Activated CD8-positive, alpha-beta memory T cell treated with anti-CD3 and anti-CD28 coated beads for 24 hours (primary cell): ENCODE measurements at places on chromosomes 12 and 14.

GRCh38 chr12:26918321-26919215, 19.2 kb downstream of the INTS13 start:
- DNase-seq: no peak

DNA sequence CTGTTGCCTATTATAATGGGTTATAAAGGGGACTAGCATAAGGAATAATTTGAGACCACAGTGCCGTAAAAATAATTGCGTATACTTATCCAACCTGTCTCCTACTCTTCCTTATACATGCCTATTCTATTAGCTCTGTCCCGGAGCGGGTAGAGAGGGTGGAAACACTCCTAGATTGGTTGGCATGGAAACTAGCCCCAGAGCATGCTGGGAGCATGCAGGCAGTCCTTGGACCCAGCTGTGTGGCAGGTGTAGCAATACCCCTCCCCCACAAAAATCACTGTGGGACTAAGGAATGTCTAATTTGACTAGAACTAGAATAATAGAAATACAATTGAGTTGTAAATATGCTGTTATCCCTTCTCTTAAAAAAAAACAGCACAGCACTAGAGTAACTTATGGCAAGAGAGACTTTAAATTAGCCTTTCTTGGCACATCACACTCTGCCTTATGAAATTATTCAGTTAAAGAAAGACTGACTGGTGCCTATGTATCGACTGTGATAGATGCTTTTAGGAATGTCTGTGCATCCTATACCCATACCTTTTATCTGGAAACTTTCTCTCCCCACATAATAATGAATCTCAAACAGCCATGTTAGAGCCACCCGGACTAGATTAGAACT, 244.0 kb upstream of the DAAM1 start:
- DNase-seq: no peak

- DNase-seq: no peak
These were observed 34.0 kb downstream of the KITLG start for GRCh38 chr12:88546226-88546625.

DNA sequence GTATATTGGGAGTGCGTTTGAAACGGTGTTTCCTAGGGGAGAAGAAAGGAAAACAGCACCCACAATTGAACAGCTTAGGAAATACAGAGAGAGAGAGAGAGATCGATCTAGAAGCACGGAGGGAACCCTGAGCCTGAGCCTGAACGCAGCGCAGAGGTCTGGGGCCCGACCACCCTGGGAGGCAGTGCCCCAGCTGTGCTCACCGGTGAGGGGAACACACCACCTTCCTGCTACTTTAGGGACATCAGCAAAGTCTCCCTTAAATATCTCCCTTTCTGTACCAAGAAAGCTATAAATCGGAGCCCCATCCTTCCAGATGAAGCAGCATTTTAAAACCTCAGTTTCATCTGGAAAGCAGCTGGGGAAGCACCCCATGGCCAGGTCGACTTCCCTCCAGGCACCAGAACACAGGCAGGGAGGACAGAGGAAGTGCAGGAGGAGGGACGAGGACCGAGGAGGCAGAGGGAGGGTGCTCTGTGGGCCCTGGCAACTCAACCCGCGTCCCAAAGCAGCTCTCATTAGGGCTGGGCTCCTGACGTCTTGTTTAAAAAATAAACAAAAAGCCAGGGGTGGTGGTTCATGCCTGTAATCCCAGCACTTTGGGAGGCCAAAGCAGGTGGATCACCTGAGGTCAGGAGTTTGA, 12.2 kb downstream of the RIMBP2 start:
- DNase-seq: no peak

DNA sequence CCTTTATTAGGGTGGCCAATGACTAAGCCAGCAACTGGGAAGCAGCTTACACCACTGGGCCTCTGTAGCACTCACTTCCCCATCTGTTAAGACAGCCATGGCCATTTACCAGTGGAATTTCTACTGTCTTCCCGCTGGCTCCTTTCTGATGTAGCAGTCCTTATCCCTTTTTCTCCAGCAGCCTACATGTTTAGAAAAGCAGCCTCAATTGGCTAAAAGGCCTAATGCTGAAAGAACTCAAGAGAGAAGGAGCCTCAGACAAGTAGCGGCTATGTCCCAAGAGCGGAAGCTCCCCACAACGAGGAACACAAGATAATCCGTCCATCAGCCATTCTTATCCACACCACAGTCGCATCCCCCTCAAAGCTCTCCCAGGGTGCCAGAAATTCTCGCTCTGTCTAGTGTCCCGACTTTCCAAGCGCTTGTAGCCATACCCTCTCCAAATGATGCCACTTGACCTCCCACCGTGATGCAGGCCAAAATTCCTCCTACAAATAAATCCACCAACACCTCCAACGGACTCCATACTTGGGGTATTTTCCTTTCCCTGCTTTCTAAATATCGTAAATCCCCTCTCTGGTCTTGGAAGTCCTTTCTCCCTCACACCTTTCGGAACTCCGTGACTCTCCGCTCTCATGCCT, 624 bp downstream of the M6PR start:
- no peak for DNase-seq

DNA sequence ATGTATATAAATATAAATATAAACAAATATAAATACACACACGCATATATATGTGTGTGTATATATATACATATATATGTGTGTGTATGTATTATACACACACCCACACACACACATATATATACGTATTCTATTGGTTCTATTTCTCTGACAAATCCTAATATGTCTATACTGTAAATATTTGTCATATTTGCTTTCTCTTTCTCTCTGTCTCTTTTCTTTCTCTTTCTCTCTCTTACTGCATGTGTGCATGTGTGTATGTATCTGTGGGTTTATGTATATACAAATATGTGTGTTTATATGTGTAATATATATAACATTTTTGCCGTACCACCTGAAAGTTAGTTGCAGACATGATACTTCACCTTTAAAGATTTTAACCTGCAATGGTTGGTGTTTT, 174.2 kb upstream of the PLEKHG7 start:
- DNase-seq: no peak

DNA sequence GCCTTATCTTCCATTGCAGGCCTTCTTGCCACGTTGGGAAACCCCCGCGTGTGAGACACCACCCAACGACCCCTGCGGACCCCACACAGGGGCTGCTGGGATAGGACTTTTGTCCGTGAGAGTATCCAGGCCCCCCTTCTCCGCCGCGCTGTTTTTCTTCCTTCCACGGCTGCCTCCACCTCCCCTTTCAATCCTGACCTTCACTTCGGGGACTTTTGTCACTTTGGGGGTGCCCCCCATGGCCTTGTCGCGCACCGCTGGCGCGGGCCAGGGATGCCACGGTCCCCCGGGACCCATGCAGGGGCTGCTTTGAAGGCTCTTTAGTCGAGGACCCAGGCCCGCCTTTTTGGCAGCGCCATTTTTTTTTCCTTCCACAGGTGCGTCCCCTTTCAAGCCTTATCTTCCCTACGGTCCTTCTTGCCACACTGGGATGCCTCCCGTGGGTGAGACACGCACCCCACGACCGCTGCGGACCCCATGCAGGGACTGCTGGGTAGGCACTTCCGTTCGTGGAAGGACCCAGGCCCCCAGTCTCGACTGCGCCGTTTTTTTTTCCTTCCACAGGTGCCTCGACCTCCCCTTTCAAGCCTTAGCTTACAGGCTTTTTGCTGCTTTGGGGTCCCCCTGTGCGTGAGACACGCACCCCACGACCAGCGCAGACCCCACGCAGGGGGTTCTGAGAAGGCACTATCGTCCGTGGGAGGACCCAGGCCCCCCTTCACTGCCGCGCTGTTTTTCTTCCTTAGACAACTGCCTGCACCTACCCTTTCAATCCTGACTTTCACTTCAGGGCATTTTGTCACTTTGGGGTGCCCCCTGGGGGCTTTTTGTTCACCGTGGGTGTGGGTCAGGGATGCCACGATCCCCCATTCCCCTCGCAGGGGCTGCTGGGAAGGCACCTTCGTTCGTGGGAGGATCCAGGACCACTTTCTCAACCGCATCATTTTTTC, 267.4 kb downstream of the ALG10 start:
- no peak for DNase-seq

DNA sequence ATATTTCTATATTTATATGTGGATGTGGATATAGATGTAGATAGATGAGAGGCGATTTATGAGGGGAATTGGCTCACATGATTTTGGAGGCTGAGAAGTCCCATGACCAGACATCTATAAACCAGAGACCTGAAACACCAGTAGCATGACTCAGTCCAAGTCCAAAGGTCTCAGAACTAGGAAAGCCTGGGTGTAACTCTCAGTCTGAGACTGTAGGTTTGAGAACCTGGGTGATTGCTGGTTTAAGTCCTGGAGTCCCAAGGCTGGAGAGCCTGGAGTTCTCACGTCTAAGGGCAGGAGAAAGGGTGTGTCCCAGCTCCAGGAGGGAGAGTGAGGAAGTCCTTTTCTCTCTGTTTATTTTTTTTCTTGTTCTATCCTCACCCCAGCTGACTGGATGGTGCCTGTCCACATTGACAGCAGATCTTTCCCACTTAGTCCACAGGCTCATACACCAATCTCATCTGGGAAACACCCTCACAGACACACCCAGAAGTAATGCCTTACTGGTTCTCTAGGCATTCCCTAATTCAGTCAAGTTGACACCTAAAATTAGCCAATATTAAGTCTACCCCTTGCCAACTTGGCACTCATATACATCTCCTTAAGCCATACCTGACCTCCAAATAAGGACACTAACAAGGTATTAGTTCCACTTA, 45.4 kb downstream of the EMP1 start:
- no peak for DNase-seq

DNA sequence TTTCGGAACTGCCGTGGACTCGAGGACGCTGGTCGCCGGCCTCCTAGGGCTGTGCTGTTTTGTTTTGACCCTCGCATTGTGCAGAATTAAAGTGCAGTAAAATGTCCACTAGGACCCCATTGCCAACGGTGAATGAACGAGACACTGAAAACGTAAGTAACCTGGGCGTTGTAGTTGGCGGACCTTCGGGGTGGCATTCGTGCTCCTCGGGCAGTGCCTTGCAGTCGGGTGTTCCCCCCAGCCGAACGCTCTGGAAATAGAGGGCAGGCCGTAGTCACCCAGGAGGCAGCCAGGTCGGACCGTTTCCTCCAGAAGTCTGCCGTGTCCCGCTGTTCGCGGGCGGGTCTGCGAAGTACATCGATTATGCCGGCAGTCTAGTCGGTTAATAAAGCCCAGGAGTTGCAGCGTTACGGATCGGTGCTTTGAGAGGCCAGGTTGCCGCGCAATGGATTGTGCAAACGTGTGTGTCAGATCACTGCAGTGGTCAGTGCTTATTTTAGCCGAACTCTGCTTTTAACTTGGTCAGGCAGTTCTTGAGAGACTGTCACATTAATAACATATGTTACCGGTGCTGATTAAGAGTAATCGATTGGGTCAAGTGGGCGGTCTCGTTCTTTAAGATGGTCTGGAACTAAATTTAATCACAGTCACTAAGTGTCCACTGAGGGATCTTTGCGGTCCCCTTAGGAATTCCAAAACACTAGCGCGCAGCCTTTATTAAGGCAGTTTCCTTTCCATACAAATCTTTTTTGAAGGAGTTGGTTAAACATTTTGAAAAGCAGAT, 906 bp downstream of the MARK3 start:
- DNase-seq: peak; percentile 73

DNA sequence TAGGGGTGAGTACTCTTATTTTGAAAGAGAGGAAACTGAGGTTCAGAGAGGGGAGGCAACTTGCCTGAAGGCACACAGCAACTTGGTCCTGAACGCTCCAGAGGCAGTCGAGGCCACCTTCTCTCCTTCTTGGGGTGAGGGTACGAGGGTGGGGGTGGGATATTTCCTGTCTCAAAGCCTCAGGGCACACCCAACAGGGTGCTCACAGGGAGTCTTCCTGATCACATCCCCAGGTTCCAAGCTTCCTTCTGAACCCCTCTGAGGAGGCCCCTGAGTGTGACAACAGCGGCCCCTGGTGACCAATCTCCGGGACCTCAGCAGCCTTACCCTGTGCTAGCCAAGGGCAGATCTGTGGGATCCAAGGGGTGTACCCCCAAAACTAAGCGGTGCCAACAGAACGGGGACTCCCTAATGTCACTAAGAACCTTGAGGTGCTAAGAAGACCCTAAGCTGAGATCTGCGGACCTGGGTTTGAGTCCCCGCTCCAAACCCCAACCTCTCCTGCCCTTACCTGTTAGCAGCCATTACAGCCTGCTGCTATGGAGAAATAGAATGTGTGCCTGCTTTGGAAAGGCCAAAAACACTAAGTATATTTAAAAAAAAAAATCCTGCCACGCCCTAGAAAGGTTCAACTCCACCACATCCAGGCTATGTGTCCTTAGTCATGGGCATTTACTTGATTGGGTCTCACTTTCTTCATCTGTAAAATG, 57.9 kb downstream of the TRPV4 start:
- peak; percentile 90 for DNase-seq

GRCh38 chr12:88272456-88272855, 130.3 kb downstream of the TMTC3 start:
- DNase-seq: no peak

DNA sequence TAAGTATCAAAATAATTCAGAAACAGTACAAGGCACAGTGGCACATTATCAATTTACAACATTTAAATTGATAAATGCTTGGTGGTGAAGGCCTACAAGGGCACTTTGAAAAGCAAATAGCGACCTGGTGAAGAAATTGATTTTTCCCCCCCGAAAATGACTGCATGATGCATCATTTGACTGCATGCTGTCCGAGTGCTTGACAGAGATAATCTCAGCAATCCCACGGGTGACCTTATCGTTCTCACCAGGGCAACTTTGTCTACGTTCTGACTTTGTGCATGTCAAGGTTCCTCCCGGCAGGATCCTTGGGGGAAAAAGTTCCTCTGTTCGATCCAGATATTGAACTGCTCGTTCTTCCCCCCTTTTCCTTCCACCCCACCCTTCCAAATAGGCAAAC, 384.8 kb downstream of the EGLN3 start:
- no peak for DNase-seq

DNA sequence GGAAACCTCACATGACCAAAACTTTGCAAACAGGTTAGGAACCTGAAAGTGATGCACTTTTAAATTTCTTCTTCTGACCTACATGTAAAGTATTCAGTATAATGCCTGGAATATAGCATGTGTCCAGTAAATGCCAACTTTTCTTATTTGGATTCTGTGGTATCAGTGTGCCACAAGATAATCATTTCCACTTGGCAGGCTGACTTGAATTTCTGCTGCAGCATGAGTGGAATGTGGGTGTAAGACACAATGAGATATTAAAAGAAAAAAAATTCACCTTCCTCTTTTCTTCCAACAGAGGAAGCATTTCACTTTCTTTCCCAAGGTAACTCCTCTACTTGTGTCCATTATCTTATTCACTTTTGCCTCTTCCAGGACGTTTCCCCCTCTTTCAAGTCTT, 141.9 kb upstream of the PRKD1 start:
- no peak for DNase-seq

GRCh38 chr12:80778005-80778541, 61.4 kb downstream of the MYF5 start:
- no peak for DNase-seq

- peak; percentile 66 for DNase-seq
These were observed 85.7 kb downstream of the BORCS5 start for GRCh38 chr12:12442548-12443071.

DNA sequence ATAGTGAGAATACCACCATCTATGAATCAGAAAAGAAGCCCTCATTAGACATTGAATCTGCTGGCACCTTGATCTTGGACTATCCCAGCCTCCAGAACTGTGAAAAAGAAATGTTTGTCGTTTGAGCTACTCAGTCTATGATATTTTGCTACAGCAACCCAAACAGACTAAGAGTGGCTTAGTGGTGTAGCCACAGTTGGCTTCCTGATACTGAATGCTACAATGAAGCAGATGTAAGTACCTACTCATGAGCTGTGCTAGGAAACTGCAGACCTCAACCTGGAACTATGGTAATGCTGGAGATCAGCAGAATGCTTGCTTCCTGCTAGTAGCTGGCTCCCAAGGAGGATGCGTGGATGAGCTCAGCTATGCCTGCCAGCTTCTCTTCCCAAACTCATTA, 268.6 kb upstream of the CRY1 start:
- DNase-seq: no peak
